NCI-H2029 (cell line): ENCODE measurements at places on chromosomes 5 and 9.
A peak's percentile ranks its signal among the peaks of the same experiment; 100 is the strongest.

DNA sequence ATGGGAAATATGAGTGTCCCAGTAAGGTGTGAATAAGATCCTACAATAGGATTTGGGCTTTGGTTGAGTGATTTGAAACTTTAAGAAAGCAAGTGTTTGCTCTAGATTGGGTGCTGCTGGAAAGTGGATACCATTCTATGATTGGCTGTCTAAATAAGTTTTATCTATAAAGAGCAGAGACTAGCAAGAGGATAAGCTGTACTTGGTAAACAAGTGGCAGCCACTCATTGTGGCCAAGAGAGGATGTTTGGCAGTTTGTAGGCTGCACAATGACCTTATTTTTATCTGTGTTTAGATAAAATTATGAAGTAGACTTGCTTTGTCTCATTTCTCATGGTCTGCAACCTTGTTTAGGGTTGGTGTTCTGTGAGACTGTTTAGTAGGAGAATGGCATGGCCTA is 341.6 kb upstream of the PIK3R1 start:
- no peak for DNase-seq

- DNase-seq = no peak
Measured at GRCh38 chr9:15246708-15247107, 60.3 kb downstream of the TTC39B start.

DNA sequence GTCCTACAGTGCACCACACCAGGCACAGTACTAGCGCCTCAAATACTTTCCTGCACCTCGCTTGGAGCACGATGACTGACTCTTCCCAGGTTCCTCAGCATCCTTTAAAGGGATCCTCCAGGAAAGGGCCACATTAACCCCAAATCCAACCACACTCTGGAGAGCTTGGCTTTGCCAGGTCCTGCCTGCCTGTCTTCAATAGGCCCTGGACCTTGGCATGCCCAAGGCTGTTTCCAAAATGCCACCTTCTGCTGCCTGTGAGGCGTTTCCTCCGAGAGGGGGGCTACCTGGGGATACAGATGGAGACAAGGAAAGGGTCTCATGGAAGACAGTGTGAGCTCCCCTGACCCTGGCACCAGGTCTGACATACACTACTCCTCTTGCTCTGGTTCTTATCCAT is 169.9 kb downstream of the DAB2IP start:
- no peak for DNase-seq

DNA sequence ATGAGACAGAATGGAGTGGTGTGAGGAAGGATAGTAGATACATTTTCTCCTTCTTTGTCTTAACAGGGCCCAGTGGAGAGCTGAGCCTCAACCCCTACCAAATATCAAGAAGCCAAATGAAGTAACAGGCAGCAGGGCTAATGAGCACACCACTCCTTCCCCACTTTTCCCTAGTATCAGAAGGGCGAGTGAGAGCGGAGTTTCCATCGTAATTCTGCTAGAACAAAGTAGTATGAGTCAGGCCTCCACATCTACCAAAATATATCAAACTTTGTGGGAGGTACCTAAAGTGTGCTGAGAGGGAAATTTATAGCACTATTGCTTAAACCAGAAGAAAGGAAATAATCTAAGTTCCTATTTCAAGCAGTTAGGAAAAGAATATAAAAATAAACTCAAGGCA is 769.0 kb upstream of the RGMB start:
- DNase-seq = no peak

DNA sequence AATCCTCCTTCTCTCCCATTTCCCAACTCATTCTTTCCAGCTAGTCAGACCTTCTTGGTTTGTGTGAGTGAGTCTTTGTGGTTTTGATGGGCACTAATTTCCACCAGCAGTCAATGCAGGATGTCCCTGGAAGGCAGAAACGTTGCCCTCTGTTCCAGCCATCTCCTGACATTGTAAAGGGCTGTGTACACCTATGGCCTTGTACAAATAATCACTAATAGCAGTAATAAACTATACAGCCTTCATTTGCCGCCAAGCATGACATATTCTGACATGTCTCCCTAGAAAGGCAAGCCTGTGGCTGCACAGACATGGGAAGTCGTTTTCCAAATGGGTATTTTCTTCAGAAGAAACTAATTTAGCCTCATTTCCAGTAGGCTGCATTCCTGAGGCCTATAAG is 18.4 kb upstream of the DENND1A start:
- no peak for DNase-seq

DNA sequence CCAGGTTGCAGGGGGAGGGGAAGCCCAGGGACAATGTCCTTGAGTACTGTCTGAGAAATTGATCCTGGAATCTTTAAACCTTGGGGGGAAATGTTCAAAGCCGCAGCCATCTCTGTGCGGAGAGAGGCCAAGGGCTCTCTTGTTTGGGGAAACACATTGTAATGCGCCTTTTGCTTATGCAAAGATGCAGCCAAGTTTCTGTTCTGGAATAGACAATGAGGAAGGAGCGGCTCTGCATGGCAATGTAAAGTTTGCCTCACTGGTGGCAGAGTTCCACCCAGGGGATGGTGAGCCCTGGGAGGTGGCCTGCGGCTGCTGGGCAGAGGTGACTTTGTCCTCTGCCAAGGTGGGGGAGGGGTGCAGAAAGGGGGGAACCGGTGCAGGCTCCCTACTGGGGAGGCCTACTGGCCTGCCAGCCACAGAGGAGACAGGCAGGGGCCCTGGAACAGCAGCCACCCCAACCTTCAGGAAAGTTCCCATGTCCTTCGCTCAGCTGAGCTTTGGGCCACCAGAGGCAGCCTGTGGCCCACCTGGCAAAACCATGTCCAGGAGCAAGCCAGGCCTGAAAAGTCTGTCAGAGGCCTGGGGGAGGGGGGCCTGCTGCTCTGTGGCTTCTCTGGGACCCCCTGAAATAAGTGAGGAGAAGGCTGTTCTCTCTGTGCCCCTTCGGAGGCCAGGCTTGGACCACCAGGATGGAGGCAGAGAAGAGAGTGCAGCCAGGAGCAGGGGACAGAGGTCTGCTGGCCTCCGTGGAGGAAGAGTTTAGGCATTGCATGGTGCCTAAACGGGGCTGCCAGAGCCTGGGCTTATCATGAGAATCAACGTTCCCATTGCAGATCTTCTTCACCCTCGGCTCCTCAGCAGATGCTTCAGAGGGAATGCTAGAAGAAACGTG is 127.8 kb downstream of the ZNF354C start:
- no peak for DNase-seq

DNA sequence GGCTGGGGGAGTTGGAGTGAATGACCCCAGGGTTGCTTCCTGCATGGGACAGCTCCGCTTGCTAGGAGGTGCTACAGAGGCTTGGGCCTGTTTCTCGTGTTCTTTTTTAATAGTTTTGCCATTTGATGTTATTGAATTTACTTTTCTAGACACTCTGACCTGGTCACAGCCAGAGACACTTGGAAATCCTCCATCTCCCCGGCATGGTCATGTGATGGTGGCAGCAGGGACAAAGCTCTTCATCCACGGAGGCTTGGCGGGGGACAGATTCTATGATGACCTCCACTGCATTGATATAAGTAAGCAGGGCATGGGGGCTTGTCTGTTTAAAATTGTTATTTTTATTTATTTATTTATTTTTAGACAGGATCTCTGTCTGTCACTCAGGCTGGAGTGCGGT is 13.4 kb downstream of the HSPA5 start:
- no peak for DNase-seq

- DNase-seq = no peak
Measured at GRCh38 chr9:86443992-86444391, 89.8 kb upstream of the TUT7 start.

DNA sequence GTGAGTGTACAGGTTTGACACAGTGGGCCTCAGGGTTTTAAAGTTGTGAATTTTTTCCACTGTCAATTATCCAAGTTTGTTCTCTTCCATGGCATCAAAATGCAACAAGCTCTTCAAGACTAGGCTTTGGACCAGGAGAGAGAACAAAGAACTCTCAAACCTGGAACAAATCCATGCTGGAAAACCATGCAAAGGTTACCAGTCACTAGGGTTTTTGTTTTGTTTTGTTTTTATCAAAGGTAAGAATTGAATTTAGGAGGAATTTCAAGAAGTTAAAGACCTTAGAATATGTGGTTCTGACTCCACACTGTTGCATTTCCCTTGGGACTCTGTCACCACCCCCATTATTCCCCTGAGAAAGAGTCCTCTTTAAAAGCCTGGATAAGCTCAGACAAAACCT is 191.1 kb upstream of the PIK3R1 start:
- DNase-seq = no peak

DNA sequence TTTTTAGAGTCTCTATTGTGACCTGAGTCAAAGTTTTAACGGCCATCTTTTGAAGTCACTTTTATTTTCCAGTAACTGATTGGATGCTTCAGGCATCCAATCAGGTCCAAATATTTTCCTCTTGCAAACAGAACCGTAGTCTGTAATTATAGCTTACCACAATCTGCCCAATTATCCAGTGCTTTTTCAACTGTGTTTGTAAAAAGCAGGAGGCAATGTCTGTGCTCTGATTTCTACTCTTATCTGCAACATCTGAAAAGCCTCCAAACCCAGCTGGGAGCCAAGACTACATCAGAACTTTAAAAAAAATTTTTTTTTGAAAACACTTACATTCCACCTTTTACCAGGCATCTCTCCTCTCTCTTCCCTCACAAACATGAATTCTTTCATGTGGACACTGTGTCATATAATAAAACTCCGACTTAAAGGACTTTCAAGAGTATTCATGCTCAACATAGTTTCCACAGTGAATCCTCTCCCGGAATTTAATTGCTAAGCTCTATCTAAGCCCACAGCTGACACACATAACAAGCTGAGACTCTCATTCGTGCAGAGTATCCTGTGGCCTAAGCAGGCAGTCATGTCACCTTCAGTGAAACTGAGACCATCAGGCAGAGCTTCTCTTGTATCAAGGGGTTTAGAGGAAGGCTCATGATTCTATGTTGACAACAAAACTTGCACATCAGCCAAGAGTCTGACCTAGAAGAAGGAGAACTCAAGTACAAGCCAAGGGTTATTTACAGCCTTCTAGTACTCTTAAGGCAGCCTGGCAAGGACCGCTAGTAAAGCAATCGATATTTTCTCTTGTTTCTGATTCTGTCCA is 272.7 kb downstream of the TLE1 start:
- peak; percentile 70 for DNase-seq

DNA sequence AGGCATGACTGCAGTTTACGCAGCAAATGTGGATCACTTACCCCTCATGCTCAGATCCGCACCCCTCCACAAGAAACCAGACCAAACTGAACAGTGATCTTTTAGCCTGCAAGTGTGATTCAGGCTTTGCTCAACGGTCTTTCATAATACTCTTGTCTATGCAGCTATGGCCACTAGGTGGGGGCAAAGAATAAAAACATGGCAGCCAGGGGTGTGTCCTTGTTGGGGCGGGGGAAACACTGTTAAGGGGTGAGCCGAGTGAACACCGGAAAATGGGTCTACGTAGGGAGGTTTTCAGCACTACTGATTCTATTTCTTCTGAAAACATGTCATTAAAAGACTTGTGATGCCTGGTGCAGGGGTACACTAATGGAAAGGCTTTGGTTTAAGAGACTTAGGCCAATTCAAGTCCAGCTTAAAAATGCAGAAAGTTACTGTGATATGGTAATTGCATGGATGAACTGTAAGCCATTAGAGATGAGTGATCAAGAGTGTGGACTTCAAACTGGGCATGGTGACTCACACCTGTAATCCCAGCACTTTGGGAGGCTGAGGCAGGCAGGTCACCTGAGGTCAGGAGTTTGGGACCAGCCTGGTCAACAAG is 49.9 kb upstream of the GPR151 start:
- peak; percentile 59 for DNase-seq

- DNase-seq = peak; percentile 17
Measured at GRCh38 chr5:24633715-24634325, 11.0 kb downstream of the CDH10 start.

GRCh38 chr5:136011414-136012001 is 17.3 kb upstream of the TGFBI start:
- no peak for DNase-seq

GRCh38 chr9:129481810-129482511 is 138.9 kb downstream of the C9orf50 start:
- DNase-seq = no peak

- DNase-seq = no peak
Measured at GRCh38 chr5:38634568-38635369, 78.3 kb upstream of the LIFR start.

DNA sequence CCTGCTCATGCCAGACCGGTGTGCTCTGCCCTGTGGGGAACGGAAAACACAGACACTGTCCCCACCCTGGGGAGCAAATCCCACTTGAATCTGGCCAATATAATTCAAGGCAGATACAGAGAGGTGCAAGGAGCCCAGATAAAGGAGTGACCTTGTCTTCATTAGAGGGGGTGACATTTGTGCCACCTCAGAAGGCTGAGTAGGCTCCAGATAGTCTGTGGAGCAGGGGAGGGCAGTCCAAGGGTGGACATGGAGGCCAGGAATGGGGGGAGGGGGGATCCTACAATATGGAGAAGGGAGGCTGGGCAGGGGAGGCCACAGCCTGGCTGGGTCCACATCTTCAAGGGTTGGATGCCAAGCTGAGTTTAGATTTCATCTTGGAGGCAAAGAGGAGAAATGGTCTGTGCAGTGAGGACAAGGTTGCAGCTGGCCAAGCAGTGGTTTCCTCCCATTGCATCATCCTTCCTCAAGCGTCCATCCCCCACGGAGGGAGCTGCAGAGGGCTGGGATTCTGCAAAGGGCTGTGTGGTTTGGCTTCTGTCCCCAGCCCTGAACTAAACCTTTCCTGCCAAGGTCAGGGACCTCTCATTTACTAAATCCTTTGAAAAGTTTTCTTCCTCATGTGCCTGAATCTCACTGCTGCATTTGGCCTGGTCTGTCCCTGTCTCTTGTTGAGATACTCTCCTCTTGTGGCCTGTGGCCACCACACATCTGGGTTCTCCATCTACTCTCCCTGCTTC is 60.1 kb downstream of the GALNT12 start:
- DNase-seq = peak; percentile 33

DNA sequence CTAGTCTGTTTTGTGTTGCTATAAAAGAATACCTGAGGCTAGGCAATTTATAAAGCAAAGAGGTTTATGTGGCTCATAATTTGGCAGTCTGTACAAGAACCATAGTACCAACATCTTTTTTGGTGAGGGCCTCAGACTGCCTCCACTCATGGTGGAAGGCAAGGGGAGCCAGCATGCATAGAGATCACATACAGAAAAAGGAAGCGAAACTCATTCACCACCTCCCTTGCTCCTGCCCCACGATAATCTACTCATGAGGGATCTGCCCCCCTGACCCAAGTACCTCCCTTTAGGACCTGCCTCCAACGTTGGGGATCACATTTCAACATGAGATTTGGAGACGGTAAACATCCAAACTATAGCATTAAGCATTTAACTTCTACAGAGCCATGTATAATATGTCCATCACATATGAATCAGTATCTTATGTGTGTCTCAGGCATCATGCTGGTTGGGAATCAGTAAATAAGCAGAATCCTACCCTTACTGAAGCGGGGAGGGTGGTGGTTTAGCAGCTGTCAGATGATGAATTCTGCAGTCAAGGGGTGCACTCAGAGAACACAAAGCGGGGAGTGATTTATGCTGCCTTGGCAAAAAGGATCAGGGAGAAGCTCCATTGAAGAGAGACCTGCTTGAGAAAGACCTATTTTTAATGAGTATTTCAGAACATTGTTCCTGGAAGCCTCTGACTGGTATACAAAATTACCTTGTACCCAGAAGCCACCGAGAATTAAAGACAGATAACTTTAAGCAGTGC is 34.8 kb downstream of the HMGXB3 start:
- no peak for DNase-seq
